ENCODE measurements at places on chromosomes 4 and X. TPM values are rescaled to one million over a fixed set of nuclear protein-coding genes. Genes with fewer than 3 reads are reported as not detected.
A peak's percentile ranks its signal among the peaks of the same experiment; 100 is the strongest.

MAGEA8 gene
- not detected for total RNA-seq

DCHS2 gene
- 0.19 TPM for total RNA-seq

NRK gene
- total RNA-seq = 2.6 TPM

PPP4R3C gene
- not detected for total RNA-seq

DNA sequence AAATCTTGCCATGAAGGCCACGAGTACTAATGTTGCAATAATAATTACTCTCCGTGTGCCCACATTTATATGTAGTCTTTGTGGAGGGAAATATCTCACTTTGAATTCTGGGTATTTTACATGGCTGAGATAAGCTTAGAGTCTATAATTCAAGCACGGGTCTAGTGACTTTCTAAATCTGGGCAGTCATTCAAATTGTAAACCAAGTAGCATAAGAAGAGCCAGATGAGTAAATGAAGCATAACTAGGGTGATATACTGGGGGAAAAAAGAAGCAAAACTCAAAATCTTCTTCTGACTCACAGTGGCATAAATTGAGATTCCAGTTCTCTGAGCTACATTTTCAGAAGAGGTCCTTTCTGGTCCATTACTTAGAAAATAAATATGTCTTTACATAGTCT is 53.0 kb downstream of the MAPK10 start:
- DNase-seq = no peak
- H3K4me3 ChIP-seq = no peak overlapping the region
- H3K4me1 ChIP-seq = no peaks in the 10 kb centered on the region
- H3K36me3 ChIP-seq = no peaks in the 10 kb centered on the region
- no peaks in the 10 kb centered on the region for H3K27me3 ChIP-seq

DNA sequence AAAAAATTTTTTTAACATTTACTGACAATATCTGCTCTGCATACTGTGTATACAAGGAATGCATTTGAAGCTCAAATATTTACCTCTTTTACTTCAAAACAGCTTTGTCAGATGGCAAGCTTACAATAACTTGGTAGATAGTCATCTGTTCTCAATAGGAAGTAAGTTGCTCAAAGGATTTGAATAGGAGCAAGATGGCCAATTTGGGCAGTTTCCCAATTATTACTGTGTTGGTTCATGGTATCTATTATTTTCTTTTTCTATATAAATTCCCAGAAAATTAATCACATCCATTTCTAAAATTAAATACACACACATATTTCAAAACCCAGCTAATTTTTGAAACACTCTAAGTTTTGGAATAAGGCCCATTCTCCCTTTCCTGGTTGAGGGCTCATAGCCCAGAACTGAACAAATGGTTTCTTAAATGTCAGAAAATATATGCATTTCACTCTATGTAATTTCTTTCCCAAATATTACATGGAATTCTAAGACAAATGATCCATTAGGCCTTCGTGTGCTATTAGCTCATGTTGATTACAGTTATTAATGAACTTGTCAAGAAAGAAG is 60.2 kb upstream of the BLTP1 start:
- H3K36me3 ChIP-seq = no peaks in the 10 kb centered on the region
- no peaks in the 10 kb centered on the region for H3K27me3 ChIP-seq
- no peak overlapping the region for H3K4me3 ChIP-seq
- no peaks in the 10 kb centered on the region for H3K4me1 ChIP-seq
- H3K27ac ChIP-seq = no peak overlapping the region

GRCh38 chrX:99603091-99603814 is 806.8 kb downstream of the PCDH19 start:
- no peak overlapping the region for H3K4me3 ChIP-seq
- peak; percentile 0 for DNase-seq
- H3K27ac ChIP-seq = no peak overlapping the region
- H3K27me3 ChIP-seq = no peaks in the 10 kb centered on the region
- H3K36me3 ChIP-seq = no peaks in the 10 kb centered on the region
- H3K4me1 ChIP-seq = no peaks in the 10 kb centered on the region
